ENCODE measurements at places on chromosomes 2 and 18.

- no peak for DNase-seq
Measured at GRCh38 chr2:25482341-25482740, 140.6 kb upstream of the DNMT3A start.

DNA sequence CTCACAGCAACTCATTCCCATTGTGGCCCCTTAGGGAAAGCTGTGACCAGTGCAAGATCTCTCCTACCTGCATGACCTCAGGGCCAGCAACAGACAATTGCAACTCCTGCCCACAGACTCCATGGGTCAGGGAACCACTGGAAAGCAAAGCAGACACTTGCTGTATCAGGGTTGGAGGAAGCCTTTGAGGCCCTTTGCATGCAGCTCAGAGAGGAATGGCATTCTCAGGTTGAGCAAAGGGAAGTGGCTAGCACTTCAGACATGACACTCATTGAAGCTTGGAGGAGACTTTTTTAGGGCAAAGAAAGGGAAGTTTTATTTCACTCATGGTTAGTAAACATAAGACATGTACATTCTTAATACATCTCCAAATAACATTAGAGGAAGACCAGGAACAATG, 22.1 kb downstream of the IL1F10 start:
- no peak for DNase-seq

- DNase-seq: no peak
Measured at GRCh38 chr2:188345020-188345419, 53.3 kb downstream of the GULP1 start.

DNA sequence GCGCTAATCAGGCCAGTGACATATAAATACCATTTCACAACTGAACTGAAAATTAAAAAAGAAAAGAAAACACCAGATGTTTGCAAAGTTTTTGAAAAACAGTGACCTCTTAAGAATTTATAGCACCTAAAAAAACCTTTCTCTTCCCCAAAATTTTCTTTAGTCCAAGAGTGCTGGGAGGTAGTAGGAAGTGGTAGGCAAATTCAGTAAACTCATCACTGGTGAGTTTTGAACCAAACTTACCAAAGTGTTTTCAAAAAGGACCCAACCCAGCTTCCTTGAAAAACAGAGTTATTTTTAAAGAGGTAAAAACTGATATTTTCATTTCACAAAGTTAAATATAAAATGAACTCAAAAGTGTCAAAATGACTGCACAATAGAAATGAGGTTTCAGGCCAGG, 90.4 kb downstream of the TMEM247 start:
- DNase-seq: no peak

DNA sequence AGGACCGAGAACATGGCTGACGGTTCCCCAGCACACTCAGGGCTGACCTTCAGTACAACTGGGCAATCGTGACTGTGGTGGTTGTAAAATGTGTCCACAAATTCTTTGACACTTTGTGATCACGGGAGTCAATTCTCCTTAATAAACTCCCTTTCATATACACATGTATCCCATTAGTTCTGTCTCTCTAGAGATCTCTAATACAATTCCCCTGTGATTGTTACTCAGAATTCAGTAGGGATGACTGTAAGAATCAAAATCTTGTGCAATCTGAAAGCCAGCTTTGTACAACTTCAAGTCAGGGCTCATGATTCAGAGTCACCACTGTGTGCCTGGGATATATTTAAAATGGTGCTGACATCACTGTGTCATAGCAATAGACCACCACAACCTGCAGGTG, 89.5 kb upstream of the LMAN1 start:
- no peak for DNase-seq

DNA sequence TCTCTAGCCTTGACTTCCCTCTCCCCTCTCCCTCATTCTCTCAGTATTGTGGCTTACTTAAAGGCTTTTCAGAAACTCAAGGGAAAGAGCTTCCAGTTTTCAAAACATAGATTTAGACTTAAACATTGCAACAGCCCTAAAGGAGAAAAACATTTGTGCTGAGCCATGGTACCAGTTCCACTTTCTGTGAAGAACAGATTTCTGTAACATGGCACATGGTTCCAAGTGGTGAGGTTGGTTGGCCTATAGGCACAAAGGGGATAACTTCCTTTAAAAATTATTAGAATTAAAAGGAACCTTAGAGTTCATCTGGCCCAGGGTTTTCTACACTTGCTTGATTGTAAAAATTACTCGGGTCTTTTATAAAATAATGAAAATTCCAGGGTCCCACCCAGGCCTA, 138.6 kb upstream of the CDCA7 start:
- no peak for DNase-seq

DNA sequence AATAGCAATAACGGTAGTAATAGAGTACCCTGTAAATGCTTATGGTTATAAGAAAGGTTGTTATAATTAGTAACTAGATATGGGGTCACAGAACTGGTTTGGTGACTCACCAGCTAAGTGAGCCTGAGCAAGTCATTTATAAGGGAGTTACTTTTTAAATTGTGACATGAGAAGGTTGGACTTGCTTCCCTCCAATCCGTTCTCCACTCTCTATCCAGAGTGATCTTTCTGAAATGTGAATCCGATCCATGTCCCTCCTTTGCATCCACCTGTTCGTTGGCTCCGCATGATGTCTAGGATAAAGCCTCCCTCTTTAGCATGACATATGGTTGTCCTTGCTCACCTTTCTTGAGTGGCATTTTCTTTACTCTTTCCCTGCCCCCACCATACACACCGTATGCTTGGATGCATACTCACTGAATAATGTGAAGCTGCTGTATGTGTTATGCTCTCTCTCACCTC, 83.1 kb downstream of the CDC42EP3 start:
- no peak for DNase-seq

GRCh38 chr2:62143696-62144095, 52.2 kb upstream of the B3GNT2 start:
- DNase-seq: no peak

DNA sequence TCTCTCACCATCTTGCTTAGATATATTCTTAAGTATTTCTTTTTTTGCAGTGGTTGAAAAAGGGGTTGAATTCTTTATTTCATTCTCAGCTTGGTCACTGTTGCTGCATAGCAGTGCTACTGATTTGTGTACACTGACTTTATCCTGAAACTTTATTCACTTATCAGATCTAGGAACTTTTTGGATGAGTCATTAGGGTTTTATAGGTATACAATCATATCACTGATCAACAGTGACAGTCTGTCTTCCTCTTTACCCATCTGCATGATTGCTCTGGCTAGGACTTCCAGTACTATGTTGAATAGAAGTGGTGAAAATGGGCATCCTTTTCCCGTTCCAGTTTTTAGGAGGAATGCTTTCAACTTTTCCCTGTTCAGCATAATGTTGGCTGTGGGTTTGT, 6.5 kb downstream of the STARD6 start:
- no peak for DNase-seq

DNA sequence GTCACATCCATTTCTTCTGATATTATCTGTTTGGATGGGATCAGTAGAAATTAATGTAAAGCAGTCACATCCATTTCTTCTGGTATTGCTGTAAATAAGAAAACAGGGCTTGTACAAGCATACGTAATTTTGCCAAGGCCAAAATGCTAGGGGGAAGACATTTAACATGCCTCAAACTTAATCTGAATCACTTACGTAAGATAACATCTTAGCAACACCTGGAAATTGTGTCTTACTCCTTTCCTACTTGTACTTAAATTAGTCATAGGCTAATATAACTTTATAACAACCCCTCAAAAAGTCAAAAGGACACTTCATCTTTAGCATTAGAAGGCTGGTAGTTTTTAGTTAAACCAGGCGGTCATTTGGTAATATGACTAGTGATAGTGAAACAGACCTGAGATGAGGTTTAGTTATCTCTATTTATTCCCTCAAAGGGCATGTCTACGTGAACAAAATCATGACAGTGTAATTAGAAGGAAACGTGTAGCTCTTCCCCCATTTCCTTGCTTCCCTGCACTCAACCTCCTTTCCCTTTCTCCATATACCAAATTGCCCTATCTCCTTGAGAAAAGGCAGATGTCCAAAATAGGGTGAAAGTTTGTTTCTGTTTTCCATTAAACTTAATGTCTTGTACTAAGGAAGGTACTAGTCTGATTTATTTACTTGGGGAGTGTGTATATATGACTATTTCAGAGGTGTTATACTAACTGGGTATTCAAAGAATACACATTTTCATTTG, 99.3 kb upstream of the FZD5 start:
- DNase-seq: no peak

DNA sequence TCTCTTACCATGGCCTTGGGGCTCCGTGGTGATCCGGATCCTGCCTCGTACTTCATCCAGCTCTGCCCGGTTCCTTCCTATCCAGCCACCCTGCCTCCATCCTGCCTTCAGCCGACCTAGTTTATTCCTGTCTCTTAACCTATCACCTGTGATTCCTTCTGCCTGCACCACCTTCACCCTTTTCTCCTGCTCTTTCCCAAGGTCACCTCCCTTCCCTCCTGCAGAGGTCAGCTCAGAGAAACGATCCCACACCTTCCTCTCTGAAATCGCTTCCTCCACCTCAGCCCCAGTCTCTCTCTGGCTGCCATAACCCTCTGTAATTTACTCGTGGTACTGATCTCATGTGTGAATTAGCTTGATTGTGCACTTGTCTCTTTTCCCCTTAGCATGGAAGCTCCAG, 23.5 kb upstream of the LAPTM4A start:
- no peak for DNase-seq

DNA sequence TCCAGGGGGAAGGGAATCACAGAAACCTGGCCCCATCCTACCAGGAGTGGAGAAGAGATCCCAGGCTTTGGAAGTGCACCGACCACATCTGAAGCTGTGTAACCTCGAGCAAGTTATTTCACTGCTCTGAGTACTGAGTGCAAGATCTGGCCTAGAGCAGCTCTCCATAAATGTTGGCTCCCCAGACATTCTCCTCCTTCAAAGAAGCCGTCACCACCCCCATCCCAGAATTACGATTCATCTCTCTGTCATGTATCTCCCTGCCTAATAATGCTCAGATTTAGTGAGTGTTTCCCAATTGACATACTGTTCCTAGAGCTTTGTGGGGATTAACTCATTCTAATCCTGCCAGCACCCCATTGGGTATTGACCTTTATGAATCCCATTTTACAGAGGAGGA, 51.7 kb downstream of the TNS1 start:
- DNase-seq: no peak

- DNase-seq: no peak
Measured at GRCh38 chr2:19898592-19899329, 3.0 kb downstream of the TTC32 start.

GRCh38 chr2:31318361-31319336, 84.7 kb downstream of the EHD3 start:
- DNase-seq: peak; percentile 66

DNA sequence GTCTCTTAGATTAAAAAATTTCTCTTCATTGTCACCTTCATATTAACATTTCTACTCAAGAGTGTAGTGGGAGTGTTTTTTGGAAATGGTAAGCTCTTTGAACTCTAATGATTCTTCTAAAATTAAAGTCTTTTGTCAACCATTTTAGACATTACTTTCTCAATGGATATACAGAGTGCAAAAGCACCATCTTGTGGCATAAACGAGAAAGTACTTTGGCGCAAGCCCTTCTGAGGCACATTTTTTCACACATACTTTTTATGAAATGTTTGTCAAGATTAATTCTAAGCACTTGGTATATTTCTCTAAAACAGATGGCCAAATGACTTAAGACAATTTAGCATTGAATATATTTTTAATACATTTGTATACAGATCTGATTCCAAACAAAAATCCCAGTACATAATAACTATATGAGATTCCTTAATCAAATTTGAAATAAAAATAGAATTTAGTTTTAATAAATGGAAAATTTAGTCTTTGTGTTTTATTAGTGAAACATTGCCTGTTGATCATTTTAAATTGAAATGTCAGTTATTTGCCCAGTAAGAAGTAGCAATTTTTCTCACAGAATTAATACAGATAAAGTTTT, 63.3 kb upstream of the GALNT5 start:
- no peak for DNase-seq

- no peak for DNase-seq
Measured at GRCh38 chr2:139645617-139646016, 865.4 kb upstream of the NXPH2 start.

GRCh38 chr2:119544075-119544938, at the start of gene CFAP221:
TSS of gene CFAP221 (plus strand) at chr2:119544449. CDS start at chr2:119546132, 1,683 bp downstream.
- DNase-seq: peak; percentile 78

- DNase-seq: no peak
Measured at GRCh38 chr2:67881816-67882215, 181.0 kb downstream of the C1D start.

DNA sequence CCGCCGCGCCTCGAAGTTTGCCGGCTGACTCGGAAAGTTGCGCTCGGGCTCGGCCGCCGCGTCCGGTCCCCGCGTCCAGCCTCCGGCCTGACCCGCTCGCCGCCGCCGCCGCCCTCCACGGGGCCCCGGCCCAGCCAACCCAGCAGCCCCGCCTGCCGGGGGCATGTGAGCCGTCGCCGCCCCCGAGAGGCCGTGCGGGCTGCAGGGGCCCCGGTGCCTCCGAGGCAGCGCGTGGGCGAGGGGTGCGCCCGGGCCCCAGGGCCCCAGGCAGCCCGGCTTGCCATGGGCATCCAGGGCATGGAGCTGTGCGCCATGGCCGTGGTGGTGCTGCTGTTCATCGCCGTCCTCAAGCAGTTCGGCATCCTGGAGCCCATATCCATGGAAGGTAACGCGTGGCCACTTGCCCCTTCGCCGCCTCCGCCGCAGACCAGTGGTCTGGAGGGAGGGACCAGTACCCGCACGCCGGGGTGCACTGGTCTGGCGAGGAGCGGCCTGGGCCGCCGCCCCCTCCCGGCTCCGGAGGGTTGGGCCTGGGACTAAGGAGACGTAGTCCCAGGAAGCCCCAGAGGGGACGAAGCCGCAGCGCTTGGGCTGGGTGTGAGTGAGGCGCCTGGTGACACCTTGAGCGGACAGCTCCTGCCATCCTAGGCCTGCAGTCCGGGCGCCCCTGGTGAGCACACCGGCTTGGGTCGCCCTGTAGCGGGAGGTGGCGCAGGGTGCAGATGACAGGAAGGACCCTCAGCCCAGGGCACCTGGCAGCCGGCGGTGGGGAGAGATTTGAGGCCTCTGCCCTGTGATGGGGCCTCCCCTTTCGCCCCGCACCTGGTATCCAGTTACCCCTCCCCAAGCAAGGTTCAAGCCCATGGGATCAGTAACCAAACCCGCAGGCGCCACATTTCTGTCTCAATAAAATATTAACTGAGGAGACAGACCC, 49.9 kb downstream of the KCNIP3 start:
- no peak for DNase-seq

DNA sequence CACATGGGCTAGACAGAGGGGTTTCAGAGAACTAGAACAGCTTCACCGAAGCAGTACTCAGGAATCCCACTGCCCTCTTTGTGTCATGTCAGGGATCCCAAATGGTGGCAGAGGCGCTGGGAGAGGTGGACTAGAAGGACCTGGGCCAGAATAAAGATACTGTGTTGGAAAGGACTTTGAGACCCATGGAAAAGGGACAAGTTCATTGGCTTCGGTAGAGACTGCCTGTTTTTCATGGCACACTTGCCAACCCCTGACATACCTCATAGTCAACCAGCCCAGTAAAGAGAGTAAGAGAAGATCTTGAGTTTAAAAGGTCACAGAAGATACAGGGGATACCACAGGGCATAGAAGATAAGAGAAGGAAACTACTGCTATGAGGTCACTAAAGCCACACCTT, 381.0 kb downstream of the RIT2 start:
- DNase-seq: no peak

- DNase-seq: peak; percentile 3
Measured at GRCh38 chr18:74196220-74197119, 48.1 kb downstream of the TIMM21 start.

GRCh38 chr18:13398631-13399030, 180.1 kb downstream of the LDLRAD4 start:
- no peak for DNase-seq

GRCh38 chr2:85952196-85952734, 63.5 kb upstream of the ST3GAL5 start:
- DNase-seq: no peak

All from H54 (cell line).